SJSA1 (cell line): ENCODE measurements at places on chromosomes 2 and 18.
A peak's percentile ranks its signal among the peaks of the same experiment; 100 is the strongest.

- DNase-seq: peak; percentile 70
Measured at GRCh38 chr2:152694161-152694661, 23.1 kb downstream of the PRPF40A start.

DNA sequence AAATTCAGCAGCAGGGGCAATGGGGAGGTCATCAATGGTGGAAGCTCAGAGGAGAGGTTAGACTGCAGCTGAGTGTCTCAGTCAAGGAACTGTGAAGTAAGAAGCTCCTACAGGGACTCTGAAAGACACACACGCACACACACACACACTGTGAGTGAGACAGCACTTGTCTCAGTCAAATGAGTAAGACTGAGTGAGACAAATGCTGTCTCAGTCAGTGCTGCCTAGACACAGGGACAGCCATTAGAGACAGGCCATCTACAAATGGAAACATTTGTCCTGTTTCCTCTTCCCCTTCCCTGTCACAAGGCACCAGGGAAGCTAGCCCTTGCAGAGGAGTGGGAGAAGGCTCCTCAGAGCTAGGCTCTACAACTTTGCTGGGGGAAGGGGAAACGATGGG lies 577.4 kb upstream of the GCFC2 start:
- DNase-seq: no peak

GRCh38 chr2:204487447-204488229 lies 57.6 kb upstream of the PARD3B start:
- no peak for DNase-seq

- DNase-seq: peak; percentile 49
Measured at GRCh38 chr18:75293591-75293990, 83.0 kb downstream of the TSHZ1 start.

DNA sequence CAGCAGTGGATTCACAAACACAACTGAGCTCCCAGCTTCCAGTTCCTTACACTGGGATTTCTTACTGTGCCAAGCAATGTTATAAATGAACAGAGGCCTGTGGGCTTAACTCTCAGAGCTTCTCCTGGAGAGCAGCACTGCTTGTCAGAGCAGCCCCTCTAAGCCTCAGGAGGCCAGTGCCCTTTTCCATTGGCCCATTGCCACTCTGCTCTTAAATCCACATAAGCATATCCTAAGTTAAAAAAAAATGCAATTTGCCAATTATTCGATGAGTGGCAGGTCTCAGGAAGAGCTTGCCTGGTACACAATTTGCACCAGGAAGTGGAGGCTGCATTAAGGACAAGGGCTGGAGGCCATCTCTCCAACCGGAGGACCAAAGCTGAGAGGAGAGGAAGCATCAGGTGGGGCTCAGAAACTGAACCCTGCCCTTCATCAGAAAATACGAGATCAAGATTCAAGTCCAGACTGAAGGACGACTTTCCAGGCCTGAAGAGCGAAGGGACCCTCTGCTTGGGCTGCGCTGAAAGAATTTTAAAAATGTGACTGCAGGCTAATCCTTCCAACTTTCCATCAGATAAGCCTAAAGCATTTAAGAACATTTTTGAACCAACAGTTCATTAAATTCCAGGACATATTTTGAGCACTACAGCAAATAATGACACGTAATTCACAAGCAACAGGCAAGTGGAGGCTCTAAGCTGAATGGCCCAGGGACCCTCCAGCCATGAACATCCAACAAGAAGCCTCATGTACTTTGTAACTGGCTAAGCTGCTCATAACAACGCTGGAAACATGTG lies 28.4 kb upstream of the PXDN start:
- no peak for DNase-seq

DNA sequence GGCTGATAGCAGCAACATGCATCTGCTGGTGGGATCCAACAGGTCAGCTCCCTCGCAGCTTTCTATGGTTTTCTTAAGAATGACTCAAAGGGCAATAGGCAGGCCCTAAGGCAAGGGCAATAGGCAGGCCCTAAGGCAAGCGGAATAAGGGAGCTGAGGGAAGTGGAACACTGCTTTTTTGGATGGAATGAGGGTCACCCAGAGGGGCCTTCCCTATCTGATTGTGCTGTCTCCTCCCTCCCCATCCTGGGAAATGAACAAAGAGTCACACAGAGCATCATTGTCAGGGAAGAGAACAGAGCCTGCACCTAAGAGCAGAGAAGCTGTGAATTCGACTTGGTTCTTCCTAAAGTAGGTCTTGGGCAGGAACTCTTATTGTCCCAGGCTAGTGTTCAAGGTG lies 43.3 kb upstream of the PTPRM start:
- no peak for DNase-seq

DNA sequence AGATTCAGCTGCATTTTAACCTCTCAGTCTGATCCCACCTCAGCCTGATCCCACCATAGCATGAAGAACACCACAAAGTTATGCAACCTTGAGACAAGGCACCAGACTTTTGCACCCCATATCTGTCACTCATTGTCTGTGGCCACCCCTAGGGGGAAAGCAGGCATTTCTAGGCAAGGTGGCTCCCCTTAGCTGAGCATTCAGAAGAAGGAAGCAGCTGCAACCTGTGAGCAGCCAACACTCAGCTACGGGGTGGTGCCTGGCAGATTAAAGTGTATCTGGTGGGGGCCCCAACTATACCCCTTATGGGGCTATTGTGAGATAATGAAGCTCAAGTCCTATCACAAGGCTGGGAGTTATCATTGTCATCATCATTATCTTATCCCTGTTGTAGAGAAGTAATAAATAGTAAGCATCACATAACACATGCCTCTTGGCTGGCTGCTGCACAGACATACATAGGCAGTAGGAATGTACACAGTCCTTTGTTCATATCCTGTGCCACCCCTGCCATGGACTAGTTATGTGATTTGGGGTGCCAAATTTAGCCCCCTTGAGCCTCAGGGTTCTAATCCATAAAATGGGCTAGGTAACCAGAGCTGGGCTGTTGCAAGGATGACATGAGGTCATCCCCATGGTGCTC lies 20.6 kb upstream of the TMEM163 start:
- DNase-seq: no peak

- no peak for DNase-seq
Measured at GRCh38 chr2:121173112-121173511, 111.9 kb downstream of the TFCP2L1 start.

DNA sequence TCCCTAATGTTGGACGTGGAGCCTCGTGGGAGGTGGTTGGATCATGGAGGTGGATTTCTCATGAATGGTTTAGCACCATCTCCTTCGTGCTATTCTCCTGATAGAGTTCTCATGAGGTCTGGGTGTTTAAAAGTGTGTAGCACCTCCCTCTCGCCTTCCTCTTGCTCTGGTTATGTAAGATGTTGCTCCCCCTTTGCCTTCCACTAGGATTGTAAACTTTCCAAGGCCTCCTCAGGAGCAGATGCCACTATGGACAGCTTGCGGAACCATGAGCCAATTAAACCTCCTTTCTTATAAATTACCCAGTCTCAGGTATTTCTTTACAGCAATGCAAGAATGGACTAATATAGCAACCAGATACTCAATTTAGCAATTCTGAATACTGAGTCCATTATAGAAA lies 82.4 kb upstream of the PELI1 start:
- DNase-seq: no peak

DNA sequence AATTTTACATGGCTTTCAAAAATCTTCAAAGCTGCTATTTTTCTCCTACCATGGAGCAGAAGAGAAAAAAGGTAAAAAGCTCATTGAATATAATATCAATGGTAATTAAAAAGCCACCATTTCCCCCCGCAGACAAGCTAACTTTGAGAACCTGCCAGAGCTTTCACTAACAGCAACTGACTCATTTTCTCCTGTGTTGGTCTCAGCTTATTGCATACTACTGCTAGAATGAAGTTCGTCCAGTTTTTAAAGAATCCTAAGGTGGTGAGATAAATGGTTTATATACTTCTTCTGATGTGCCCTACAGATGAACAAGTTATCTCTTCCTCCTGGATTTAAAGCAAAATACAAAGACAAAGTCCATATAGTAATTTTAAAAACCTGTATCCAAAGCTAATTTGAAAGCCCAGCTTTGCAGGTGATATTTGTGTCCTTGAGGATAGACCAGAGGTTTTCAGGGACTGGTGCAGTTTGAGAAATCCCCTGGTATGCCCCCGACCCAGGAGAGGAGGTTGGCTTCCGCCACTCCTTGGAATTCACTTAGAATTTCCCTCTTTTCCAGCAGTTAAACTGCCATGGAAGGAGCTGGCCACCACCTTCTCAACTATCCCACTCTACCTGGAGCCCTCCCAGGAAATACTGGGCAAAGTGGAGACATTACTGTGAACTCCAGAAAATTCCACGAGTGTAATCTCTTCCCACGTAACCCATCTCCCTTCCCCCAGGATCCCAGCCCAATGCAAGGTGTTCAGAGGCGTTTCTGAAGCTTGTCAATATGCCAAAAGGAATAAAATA lies 17.5 kb downstream of the YPEL5 start:
- DNase-seq: no peak

- no peak for DNase-seq
Measured at GRCh38 chr2:119408221-119408619, 23.4 kb upstream of the TMEM37 start.

DNA sequence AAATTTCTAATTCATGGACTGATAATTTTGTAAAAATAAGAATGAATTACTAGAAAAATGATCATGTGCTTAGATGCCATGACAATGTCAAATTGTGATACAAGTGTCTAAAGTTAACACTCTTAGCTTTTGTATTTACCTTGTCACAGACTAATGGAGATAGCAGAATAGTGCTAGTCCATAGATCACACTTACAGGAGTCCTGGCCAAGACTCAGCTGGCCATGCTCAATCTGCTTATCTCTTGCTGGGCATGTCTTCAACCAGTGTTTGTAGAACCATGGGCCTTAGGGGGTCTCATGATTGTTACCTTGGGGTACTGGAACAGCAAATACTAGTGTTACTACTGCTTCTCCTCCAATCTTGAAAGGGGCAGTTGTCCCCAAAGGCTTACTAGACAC lies 44.0 kb downstream of the TET3 start:
- DNase-seq: no peak

- DNase-seq: peak; percentile 4
Measured at GRCh38 chr2:220279840-220280239, 652.4 kb downstream of the SLC4A3 start.

GRCh38 chr2:122136056-122136455 lies 380.6 kb downstream of the TSN start:
- DNase-seq: no peak

DNA sequence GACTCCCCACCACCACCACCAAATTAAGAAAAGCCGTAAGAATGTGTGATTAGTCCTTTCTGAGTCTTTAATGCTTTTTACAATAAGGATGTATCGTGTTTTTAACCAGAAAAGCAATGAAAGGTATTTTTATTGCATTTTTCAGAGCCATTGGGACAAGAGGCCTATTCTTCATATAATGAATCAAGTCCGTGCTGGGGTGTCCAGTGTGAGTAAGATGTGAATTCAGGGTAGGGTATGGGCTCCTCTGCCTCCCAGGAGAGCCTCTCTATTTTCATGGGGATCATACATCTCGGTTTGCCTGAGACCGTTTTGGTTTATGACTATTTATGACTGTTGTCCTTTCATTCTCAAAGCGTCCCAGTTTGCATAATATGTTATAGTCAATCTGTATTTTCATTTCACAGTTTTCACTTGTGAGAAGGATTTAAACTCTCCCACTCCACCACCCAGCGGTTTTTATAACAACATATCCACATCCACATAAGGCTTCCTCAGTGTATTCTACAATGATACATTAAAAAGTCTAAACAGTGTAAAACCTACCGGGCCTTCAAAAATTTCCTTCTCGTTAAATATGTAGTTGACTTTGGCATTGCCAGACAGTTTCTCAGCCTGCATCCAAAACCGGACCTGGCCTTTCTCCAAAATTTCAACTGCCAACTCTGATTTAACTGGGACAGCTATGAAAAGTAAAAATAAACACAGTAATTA lies 80.8 kb upstream of the LPIN2 start:
- DNase-seq: no peak

DNA sequence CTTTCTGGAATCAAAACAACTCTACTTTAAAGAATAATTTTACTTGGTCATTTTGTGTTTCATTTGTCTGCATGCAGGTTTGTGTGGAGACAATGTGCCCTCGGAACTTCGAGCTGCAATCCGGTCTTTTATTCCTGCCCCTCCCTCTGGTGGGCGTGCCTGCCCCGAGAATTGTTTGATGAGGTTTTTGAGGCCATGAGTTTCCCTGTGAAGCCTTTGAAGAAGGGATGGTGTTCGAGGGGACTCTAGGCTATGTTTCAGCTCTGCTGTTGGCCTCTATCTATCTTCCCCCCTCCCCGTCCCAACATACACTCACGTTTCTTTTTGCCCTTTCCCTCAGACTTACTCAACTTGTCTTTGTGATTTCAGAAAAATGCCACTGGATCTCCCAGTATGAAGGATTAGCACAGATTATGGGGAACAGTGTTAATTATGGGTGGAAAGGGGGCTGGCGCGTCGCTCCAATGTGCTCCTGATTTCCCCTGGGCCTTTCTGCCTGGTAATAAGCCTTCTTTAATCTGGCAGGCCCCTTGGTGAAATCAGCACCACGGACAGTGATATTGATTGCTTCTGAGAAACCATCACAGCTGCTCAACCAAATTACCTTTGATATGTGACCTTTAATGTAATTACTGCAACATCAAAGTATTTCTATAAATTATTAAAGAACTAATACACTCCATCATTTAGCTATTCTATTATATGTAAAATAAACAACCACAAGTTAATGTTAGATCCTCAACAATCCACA lies 82.2 kb downstream of the CELF4 start:
- DNase-seq: no peak
